Activated T-helper 17 cell treated with anti-CD3 and anti-CD28 coated beads, Interleukin-2, amount 50 U/mL, for 72 hours (primary cell): ENCODE measurements at places on chromosomes 5 and 9. TPM values are rescaled to one million over a fixed set of nuclear protein-coding genes. Genes with fewer than 3 reads are reported as not detected.

GRCh38 chr5:7261049-7261448 lies 134.9 kb upstream of the ADCY2 start:
- ATAC-seq = no peak

DNA sequence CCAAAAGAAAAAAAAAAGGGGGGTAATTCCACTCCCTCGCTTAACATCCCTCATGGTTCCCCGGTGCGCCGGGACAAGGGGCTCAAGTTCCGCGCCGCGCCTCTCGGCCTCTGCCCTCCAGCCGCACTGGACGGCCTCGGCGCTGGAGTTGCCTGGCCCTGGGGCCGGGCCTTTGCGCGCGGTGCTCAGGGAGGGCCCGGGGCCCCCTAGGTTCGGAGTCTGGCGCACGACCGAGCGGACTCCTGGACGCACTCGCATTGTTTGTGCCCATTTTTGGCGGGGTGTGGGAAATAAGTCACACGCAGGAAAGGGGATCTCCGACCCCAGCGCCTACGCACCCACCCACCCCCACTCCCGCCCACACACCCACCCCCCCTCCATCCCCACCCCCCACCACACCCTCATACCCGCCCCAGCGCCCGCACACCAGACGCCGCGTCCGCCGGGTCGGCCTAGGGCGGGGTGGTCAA lies 381 bp downstream of the MED22 start:
- ATAC-seq = peak; percentile 54

- no peak for ATAC-seq
These were observed 228.7 kb upstream of the DAP start for GRCh38 chr5:10989577-10990263.

GRCh38 chr9:89274838-89275237 lies 36.2 kb upstream of the CKS2 start:
- ATAC-seq = peak; percentile 74

GRCh38 chr5:65866837-65867521 lies 59.4 kb upstream of the ERBIN start:
- peak; percentile 19 for ATAC-seq

DNA sequence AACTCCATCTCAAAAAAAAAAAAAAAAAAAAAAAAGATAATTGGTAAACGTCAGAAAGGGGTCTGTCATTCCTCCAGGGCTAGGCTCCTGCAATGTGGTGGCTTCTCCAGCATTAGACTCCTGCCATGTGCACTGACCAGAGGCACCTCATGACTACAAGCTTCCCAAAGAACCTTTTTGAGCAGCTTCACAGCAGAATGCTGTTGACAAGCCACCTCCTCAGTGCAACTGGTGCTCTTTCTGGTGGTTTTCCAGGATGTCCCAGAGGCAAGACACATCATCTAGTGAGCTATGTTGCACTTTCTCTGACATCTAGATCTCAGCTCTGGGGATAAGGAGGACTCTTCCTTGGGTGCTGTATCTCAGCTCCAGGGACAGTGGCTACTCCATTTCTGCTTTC lies 11.6 kb downstream of the RPL37 start:
- ATAC-seq = peak; percentile 16

The KLF9 gene
- total RNA-seq = 9.1 TPM

The SPTLC1 gene
- total RNA-seq = 66.9 TPM

The C1QTNF2 gene
- not detected for total RNA-seq

The ANKRD34B gene
- not detected for total RNA-seq
